ENCODE measurements at places on chromosomes 7 and 10. TPM values are rescaled to one million over a fixed set of nuclear protein-coding genes. Genes with fewer than 3 reads are reported as not detected.

The SPDYE11 gene
- not detected for total RNA-seq

DNA sequence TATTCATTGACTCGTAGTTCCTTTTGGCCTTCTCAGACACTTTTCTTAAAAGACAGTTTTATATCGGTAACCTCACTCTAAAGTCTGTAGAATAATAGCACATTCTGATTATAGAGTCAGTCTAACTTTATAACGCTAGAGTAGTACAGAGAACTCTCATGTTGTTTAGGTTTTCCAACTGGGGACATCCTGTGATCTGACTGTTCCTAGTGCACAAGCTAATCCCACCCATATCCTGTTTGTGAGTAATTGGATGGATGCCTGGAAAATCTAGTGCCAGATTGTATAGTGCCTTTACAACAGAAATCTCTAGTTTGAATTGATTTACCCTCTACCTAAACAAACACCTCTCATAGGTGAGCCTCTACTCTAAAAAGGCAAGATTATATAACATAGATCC lies 107.4 kb downstream of the ZEB1 start:
- no peak for ATAC-seq

GRCh38 chr10:130763491-130763890 lies 548.0 kb downstream of the TCERG1L start:
- no peak for ATAC-seq

The SLC26A3 gene
- total RNA-seq: not detected

The C10orf53 gene
- total RNA-seq: not detected

DNA sequence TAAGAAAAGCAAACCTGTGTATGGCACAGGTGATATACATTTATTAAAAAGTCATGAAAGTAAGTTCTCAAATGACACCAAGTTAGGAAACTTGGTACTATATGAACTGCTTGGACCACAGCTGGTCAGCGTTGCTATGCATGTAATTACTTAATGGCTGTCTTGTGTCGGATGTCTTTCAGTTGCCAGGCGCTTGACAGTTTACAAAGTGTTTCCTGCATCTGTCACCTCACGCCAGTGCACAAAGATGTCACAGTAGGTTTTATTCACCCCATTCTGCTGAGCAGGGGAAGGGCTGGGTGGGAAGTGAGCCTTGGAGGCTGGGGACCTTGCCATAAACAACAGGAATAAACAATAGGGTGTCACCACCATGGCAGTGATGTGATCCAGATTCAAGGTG lies 35.8 kb downstream of the ADAM12 start:
- no peak for ATAC-seq

The CLEC5A gene
- not detected for total RNA-seq

DNA sequence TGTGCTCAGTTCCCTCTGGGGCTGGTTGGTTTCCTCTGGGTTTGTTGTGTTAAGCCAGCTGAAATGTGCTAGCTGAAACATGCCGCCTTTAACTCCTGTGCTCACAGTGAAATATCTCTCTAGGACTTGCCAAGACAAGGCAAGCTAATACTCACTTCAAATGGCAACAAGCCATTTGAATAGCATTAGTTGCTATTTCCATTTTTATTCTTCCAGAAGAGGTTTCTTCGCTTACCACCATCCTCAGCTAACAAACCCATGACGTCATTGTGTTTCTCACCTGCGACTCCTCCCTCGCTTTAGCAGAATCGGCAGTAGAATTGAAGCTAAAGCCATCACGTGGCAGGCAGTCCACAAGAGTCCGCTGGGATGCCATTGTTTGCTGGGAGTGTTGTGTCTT lies 61.3 kb downstream of the ZNF22 start:
- ATAC-seq: no peak

GRCh38 chr10:45419676-45420025 lies 45.6 kb downstream of the ALOX5 start:
- ATAC-seq: peak; percentile 5

GRCh38 chr10:6743291-6743849 lies 163.3 kb upstream of the PRKCQ start:
- ATAC-seq: no peak

DNA sequence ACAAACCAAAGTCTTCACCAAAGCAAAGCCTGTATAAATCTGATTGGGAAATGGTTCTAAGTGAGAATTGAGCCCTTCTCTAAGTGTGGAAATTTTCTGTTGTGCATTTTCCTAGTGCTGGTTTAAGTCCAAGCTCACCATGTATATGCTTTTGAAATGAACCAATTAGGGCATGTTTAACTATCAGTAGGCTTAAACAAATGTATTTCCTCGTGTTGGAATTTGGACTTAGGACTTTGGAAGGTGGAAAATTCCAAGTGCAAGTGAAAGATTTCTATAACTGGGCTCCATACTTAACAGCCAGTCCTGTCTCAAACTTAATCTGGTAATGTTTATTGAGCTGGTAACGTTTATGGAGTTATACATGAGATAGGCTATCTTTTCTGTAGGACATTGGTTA lies 28.5 kb downstream of the CCNY start:
- no peak for ATAC-seq

DNA sequence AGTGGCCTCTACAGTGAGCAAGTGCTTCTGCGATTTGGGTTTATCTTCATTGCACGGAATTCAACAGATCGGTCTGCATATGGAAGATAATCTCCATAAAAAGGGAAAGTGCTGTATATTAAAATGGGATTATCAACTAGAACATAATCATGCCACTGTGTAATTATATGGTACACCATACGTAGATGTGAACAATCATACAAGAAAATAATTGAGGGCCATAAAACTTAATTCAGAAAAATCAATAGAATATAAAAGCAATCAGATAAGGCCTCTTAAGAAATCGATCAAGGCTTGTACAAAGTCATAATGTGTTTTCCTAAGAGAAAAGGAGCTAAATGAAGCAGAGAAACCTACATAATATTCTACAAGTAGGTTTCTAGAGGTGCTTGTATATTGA lies 157.5 kb upstream of the MGMT start:
- no peak for ATAC-seq

The PNLIP gene
- not detected for total RNA-seq

- no peak for ATAC-seq
Measured at GRCh38 chr10:103933557-103934121, 15.7 kb upstream of the STN1 start.

DNA sequence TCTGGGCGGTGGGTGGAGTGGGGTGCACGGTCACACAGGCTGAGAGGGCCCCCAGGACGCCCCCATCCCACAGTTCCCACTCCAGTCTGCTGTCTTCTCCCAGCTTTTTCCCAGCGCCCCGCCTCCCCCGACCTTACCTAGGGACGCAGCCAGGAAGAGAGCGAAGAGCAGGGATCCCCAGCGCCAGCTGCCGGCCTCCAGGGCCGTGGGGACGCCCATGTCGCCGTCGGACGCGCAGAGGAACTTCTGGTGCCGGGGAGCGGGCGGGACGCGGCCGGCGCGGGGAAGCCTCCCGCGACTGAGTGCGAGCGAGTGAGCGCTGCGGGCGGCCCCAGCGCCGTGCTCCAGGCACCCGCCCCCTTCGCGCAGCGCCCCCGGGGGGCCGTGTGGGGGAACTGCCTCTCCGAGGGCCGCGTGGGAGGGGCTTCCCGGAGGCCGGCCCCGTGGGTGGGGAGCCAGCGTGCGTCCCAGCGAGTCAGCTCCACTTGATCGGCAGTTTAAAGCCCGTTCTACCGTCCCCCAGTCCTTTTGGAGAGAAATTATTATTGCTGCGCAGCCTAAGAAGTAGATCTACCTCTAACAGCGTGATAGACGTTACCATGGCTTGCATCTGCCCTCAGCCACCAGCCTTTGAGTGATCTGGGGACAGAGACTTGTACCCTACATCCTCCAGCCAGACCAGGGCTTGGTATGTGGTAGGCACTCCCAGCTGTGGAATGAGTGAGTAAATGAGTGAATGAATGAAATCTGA lies at the start of gene VSIR:
Gene VSIR (minus strand): TSS at position 300 of the 751 bp plus-strand sequence. CDS start 81 bp downstream, at position 219.
- ATAC-seq: peak; percentile 58

The SMKR1 gene
- total RNA-seq: 1.3 TPM

DNA sequence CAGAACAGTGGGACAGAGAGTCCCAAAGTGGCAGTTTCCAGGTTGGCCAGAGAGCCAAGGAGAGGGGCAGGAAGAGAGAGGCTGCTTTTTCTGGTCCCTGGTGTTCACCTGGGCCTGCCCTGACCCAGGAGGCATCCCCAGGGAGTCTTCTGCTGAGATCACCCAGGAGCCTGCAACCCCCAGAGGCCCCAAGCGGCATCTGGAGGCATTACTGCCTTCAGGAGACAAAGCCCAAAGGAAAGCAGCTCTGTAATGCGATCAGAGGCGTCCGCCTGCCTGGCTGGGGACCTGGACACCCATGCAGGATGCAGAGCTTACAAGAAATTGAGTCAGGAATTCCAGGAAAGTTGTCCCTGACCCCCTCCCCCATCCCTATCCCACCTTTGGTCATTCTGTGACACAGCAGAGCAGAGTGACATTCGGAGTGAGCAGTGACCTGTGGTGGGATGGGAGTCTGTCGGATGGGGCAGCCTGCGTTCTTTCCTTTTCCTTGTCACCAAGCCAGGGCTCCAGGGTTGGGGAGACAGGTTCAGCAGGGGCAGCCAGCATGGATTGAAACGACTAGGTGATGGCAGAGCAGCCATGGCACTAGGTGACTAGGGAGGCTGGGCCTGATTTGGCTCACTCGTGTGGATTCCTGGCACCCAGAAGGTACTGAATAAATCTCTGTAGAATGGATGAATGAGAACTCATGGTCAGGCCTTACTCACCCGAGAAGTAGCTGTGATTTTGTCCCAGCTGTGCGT lies 10.4 kb downstream of the UNC5B start:
- ATAC-seq: no peak

DNA sequence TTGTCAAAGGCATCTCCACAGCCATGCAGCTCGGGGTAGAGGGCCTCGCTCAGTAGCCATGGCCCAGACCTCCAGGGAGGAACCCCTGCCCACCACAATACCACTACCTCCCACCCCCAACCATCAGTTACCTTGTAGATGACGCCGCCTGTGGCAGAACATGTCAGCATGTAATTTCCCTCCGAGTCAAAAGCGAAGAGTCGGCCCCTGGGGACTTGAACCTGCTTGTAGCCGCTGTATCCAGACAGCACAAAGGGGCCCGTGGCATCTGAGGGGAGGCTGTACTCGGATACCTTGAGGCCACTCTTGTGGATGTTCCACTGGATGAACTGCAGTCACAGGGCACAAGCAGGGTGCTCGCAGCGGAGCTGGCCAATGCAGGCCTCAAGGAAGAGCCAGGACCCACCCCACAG lies 16.3 kb upstream of the CYREN start:
- ATAC-seq: no peak

DNA sequence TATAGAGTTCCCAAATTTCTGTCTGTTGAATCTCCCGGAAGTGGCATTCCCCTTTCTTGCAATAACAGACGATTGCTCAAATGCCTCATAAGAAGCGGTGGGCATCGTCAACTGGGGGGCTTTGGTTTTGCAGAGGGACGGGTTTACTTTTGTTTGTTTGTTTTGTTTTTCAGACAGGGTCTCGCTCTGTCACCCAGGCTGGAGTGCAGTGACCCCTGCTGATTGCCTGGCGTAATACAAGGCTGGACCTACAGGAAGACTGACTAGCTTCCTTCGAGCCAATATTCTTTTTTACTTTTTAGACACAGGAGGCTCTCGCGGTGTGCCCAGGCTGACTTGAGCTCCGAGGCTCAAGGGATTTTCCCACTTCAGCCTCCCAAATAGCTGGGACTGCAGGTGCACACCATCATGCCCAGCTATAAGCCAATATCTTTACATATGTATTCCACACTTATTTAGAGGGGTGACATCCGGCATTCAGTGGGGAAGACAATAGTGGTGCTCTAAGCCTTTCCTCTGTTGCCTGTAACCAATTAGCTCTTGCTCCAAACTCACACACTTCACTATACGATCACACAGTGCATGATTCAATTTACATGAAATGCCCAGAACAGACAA lies 58.1 kb downstream of the FHIP2A start:
- peak; percentile 64 for ATAC-seq

DNA sequence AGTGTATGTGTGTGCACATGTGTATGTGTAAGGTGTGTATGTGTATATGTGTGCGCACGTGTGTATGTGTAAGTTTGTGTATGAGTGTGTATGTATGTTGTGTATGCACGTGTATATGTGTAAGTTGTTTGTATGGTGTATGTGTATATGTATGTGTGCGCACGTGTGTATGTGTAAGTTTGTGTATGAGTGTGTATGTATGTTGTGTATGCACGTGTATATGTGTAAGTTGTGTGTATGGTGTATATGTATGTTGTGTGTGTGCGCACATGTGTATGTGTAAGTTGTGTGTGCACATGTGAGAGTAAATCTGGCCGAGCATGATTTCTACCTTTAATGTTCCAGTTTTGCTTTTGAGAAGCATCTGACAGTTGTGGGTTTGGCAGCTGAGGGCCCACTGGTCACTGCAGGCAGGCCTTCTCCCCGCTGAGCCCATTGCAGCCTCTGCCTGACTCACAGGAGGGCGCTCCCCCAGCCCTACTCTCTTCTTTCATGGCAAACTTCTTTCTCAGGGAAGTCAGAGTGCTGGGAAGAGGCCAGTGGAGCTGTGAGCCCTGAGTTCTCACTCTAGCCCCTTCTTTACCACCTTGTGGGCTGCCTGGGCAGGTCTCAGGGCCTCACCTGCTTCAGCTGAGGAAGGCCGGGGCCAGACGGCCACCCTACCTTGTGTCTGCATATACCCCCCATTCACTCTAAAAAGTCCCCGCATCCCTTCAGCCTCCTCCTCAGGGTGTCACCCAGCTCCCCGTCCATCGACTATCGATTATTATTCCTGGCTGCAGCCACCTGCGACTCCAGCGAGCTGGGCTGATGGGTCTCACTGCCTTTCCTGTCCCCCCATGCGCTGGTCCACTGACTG lies 11.2 kb downstream of the WDR86 start:
- no peak for ATAC-seq

The PIK3AP1 gene
- 4.3 TPM for total RNA-seq

- ATAC-seq: peak; percentile 31
Measured at GRCh38 chr7:55570218-55570873, 2.0 kb downstream of the VOPP1 start.

DNA sequence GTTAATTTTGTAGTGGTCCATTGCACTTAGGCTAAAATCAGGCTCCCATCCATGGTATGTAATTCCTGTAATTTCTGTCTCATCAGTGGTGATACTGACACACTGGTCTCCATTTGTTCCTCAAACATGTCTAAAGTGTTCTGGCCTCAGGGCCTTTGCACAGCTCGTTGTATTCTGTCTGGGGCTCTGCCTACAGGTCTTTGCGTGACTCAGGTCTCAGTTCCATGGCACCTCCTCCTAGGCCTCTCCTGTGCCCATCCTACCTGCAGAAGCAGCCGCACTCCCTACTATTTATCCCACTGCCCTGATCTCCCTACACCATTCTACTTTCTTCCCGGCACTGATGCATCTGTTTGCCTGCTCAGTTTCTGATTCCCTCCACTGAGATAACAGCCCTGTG lies 173.8 kb downstream of the ITGA8 start:
- no peak for ATAC-seq

- ATAC-seq: no peak
Measured at GRCh38 chr10:21161647-21162046, 264.5 kb upstream of the NEBL start.

The LIPK gene
- total RNA-seq: not detected

The ORC5 gene
- total RNA-seq: 27.7 TPM

The DRGX gene
- not detected for total RNA-seq

DNA sequence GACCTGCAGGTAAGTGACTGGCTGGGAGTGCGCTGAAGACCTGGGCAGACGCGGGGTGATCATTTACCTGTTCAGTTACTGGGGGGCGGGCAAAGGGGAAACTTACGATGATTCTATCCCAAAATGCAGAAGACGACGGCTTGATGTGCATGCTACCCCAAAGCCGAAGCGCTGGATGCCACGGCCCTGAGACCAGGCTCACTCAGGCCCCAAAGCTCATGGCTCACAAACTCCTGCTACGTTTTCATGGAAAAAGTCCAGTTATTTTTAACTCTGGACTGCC lies 200.6 kb downstream of the DIP2C start:
- ATAC-seq: no peak

GRCh38 chr7:130346177-130346905 lies 1.7 kb downstream of the CPA5 start:
- ATAC-seq: no peak

Data from activated T-helper 17 cell treated with anti-CD3 and anti-CD28 coated beads, Interleukin-2, amount 50 U/mL, for 72 hours (primary cell).